D341Med (cell line): ENCODE measurements at places on chromosomes 1 and 21.
A peak's percentile ranks its signal among the peaks of the same experiment; 100 is the strongest.

- DNase-seq: no peak
Measured at GRCh38 chr1:205600085-205600484, 31.7 kb downstream of the ELK4 start.

DNA sequence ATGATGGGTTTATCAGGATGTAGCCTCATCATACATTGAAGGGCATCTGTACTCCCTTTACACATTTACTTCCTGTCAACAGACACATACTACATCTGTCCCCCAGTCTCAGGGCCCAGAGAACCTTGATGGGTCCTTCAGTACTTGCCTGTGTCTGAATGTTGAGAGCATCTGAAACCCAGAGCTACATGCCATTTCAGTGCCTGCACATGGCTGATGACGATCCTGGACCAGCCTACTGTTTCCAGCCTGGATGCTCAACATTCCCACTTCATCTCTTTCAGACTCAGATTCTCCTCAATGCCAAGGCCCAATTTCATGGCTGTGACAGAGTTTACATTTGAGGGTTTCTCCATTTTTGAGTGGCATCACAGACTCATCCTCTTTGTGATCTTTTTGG lies at the start of gene OR10J4:
Gene OR10J4, plus strand, starts transcription at position 301 of the 400 bp plus-strand sequence.
- no peak for DNase-seq

DNA sequence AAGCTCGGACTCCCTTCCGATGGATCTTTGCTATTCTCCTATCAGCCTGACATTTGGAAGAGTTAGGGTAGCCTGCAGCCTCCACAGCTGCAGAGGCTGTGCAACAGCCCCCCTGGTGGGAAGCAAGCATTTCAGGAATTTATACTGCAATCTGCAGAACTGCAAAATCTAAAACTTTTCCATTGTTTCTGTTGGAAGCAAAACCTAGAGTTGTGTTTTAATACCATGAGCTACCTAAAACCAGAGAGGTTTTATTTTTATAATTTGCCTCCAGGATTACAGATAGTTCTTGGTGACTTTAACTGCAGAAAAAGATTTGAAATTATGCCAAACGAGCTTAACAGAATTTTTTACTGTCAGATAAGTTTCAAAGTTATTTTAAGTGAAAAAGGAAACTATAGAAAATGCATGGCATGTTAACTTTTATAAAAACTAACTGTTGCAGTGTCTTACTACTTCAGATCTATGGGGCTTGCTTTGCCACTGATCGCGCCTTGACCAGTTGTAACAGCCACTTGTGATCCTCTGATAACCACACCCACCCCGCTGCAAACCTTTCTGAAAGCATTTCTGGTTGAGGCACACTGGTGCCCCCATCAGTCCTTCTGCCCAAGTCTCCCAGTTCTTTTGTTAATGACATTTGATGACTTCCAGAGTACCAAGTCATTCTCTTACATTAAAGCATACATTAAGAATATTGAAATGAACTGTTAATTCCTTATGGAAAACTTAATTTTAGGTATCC lies 64.8 kb downstream of the PRDM2 start:
- DNase-seq: no peak

DNA sequence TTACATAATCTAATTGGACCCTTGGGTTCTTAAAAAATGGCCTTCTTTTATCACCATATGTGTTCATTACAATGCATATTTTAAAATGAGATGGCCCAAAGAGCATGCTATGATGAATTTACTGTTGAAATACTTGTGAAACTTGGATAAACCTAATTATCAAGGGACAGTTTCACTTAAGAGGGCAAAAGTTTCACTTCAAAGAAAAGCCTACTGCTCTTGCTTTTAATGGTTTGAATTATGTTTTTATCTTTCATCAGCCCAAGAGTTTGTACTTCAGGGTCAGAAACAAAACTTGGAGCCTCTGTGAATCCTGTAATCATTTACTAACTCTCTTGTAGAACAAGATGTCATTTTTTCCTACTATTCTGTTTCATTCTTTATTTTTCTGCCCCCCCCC lies 32.3 kb downstream of the POU2F1 start:
- no peak for DNase-seq

- no peak for DNase-seq
Measured at GRCh38 chr1:101153692-101154091, 83.1 kb upstream of the S1PR1 start.

GRCh38 chr1:16126743-16127515 lies 28.9 kb downstream of the EPHA2 start:
- DNase-seq: no peak

- DNase-seq: no peak
Measured at GRCh38 chr1:156177919-156178654, 15.8 kb upstream of the SLC25A44 start.

GRCh38 chr1:209937996-209938959 lies at the start of gene SYT14:
Gene SYT14 (plus strand): TSS chr1:209938217. CDS start chr1:209938265, 48 bp downstream.
- peak; percentile 94 for DNase-seq

DNA sequence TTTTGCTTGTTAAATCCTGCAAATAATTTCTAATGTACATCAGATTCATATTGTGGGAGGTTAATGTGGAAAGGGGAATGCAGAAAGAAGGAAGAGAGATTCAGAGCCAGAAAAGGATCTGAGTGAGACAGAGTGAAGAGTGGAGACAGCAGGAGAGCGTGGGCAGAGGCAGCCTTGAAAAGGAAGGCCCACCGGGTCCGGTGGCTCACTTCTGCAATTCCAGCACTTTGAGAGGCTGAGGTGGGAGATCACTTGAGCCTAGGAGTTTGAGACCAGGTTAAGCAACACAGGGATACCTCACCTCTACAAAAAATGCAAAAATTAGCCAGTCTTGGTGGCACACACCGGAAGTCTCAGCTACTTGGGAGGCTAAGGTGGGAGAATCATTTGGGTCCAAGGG lies 222.0 kb upstream of the RAB4A start:
- DNase-seq: no peak

DNA sequence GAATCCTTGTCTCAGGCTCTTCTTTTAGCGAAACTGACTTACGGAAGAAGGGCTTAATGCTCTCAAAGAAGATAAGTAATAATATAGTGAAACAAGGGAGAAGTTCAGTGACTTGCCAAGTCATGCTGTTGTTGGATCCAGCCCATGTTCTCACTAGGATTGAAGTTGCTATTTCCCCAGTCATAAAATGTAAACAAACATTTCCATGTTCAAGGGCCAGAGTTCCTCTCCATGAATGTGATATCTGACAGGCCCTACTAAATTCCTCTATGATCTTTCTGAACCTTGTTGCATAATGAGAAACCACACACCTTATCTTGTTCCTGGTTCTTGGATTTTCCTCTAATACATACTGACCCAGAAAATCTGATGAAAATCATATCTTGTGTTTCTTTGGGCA lies 876.5 kb upstream of the B3GALT2 start:
- DNase-seq: no peak

DNA sequence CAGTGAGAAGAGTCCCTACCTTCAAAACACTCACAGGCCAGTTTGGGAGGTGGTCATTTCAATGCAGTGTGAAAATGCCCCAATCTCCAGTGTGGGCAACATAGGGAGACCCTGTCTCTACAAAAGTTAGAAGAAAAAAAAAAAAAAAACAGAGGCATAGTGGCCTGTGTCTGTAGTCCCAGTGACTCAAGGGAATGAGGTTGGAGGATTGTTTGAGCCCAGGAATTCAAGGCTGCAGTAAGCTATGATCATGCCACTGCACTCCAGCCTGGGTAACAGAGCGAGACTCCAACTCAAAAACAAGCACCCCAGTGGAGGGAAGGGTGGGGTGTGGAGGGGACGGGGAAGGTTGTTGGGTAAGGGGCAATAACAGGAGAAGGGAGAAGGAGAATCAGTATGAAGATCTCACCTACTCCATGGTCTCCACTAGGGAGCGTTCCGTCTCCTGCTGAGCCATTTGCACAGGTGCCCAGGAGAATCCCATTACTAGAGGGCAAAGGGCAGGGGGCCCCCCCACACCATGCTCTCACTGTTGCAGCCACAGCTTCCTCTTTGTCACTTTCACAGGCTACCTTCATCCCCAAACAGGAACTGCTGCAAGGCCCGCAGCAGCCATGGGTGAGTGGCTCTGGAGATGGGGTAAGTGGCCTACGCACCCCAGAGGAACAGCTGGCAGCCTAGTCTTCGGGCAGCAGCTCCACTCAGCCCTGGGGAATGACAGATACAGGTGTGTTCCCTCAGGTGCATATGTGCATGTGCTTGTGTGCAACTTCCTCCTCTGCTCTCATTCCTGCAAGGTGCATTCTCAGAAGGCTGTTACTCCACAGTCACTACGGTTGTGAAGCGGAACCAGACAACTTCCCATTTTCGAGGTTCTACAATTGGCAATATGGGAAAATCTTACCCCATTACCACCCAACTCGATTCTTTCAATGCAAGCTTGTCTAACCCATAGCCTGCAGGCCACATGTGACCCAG lies 87.9 kb upstream of the LYST start:
- DNase-seq: no peak

- DNase-seq: no peak
Measured at GRCh38 chr1:158043232-158043631, 49.8 kb downstream of the KIRREL1 start.

- no peak for DNase-seq
Measured at GRCh38 chr1:46393510-46393909, 607 bp upstream of the FAAH start.

DNA sequence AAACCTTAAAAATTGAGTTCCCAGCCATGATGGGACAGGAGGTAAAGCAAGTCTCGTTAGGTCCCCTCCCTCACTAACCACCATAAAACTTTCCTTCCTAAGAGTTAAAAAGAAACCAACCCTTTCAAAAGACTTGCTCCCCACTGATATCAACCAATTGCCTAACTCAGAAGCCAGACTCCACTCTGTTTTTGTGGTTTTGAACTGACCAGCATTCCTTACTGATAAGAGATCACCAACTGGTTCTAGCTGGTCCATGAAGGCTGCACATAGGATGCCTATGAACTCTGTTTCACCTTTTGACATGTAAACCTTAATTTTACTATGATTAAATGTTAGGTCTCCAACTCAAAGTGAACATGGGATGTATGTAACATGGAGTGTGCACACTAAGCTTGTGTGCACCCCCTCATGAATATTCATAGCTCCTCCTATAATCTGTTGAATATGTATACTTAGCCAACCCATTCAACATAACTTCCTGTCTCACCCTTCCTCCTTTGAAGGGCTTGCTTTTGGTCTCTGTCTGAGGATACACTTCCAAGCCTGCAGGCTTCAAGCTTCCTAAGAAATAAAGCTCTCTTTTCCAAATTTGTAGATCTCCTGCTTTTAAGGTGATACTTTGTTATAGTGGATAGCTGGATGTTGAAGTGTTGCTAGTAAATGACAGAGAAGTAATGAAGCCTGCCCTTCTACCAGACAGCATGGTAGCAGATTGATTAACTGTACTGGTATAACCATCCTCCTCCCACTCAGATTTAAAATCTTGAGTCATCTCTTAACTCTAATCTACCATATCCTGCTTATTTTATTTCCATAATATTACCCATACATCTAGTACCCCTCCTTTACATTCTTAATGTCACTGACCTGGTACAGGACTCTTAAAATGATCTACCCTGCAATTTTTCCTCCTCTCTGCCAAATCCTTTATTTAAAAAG lies 95.6 kb downstream of the ZNF644 start:
- no peak for DNase-seq

DNA sequence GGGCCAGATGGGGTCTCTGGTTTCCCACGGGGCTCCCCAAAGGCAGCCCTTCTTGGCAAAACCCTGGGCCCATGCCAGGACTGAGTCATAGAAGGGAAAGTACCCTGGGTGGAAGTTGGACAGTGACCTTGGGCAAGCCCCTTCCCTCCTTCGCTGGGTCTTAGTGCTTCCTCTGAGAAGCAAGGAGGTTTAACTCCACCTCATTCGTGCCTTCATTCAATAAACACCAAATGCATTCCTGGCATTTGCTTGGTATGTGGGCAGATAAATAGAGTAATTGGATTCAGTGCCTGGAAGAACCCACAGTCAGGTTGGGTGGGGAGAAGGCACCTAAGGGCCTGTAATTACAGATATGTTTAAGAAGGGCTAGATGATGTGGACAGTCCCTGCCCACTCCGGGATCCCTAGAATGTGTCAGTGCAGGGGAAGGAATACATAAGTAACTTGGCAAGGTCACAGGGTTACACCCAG lies 36.3 kb upstream of the CITED4 start:
- no peak for DNase-seq

DNA sequence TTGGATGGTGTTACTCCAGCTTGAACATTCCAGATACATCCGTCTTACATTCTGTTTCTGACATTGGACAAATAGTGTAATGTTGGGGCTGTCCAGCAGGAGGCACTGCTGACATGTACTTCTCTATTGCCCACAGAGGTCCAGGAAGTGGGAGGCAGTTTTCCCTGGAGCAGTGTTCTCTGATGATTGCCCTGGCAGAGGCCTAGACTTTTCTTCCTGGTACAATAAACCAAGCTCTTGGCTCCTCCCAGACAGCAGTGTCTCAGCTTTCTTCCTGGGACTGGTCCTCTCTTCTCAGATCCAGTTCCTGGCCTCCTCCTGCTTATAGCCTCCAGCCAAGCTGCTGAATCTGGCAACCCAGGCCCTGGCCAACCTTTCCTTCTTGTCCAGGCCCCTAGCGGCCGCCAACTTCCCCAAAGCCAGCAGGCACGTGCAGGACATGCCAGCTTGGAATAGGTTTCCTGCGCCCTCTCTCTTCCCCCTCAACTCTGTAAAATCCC lies 14.9 kb upstream of the IFNLR1 start:
- DNase-seq: peak; percentile 74

- DNase-seq: no peak
Measured at GRCh38 chr1:104745875-104746274, 996.2 kb downstream of the AMY1C start.

DNA sequence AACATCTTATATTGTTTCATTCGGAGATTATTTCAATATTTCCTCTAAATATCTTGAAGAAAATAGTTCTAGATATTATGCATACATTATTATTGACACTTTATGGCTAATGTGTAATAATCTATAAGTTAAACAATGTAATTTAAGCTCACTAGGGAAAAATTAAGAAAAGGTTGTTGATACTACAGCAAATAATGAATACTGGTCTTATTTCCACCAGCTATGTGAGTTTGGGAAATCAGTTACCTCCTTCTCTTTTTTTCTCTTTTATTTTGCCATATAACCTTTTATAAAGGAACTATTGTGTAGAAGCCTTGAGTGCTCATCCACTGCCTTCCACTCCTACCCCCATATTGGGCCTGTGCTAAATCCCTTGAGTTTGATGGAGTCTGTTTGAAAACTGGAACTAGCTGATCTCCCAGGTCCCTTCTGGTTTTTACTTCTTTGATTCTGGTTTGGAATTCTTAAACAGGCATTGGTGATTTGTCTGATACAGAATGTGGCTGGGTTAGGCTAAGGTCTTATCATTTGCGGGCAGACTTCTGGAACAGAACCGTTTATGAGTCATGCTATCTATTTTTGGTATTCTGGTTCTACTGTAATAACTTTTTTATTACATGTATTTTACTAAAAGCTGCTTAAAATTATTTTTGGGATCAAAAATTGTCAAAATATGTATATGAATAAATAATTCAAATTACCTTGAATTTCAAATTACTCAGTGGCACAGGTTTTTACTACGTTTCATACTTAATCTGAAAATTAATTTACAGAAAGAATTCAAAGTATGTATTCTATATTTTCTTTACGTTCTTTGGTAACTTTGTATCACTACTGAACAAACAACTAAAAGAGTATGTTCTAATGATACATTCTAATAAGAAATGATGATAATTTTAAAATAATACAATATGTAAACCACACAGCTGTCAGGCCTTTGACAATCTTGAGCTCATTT lies 5.0 kb upstream of the CDC14A start:
- no peak for DNase-seq
